ENCODE measurements at places on chromosomes 16 and 17.

DNA sequence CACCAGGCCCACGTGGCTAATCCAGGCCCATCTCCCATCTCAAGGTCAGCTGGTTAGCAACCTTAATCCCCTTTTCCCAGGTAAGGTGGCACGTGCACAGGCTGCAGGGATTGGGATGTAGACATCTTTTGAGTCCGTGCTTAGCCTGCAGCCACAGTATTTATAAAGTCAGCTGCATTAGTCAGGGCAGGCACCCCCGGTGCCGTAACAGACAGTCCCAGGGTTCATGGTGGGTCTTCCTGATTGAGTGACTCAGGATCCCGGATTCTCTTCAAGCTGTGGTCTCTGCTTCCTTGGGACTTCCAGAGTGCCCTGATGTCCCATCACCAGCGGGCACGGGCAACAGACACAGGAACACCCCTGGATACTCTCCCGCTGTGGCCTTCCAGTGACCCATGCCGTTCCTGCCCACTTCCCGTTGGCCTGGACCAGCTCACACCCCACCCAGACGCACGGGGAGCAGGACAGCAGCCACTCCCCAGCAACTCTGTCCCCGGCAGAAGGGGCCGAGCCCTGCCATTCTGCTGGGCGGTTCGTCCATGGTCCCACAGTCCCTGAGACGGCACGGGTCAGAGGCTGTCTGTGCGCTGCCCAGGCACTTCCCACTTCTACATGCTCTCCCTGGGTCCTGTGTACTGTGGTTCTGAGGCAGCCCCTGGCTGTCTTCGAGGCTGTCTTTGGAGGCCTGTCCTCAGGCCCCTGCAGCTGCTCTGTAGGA, 248.6 kb upstream of the GSE1 start:
- H3K4me1 ChIP-seq = peaks cover 4% of the 10 kb centered on the region
- DNase-seq = no peak
- H3K27me3 ChIP-seq = no peaks in the 10 kb centered on the region
- H3K36me3 ChIP-seq = no peaks in the 10 kb centered on the region
- H3K27ac ChIP-seq = no peak overlapping the region
- no peak overlapping the region for H3K4me3 ChIP-seq

DNA sequence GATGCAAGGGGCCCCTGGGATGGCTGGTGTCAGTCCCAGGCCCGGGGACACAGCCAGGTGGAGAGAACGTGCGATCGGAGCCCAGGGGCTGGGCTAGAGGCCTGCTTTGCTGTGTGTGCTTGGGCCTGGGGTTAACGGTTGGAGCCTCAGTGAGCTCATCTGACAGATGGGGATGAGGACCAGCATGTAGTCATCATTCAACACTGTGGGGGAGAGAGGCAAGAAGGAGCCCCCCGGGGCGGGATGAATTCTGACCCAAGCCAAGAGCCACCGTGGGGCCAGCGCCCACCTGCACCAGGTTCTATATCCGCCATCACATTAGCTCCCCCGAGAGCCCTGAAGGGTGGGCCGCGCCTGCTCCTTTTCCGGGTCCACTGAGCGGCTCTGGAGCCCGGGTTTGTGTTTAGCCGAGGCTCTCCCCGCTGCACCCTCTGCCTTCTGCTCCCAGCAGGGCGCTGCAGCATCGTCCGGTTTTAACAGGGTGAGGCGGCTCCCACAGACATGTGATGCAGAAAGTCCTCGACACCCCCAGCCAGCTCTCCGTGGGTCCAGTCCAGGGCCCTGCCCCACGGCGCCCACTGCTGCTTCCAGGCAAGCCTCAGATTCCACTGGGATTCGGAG, 365.7 kb downstream of the SEC14L1 start:
- no peaks in the 10 kb centered on the region for H3K4me1 ChIP-seq
- no peak for DNase-seq
- no peak overlapping the region for H3K27ac ChIP-seq
- H3K4me3 ChIP-seq = no peak overlapping the region

- DNase-seq = no peak
- H3K27ac ChIP-seq = no peak overlapping the region
- H3K36me3 ChIP-seq = no peaks in the 10 kb centered on the region
- H3K4me3 ChIP-seq = no peak overlapping the region
- H3K4me1 ChIP-seq = peaks cover 6% of the 10 kb centered on the region
Measured at GRCh38 chr17:77801545-77802332, 156.8 kb upstream of the TNRC6C start.

- no peak overlapping the region for H3K27ac ChIP-seq
- peaks cover 12% of the 10 kb centered on the region for H3K36me3 ChIP-seq
- no peak overlapping the region for H3K4me3 ChIP-seq
- no peak for DNase-seq
Measured at GRCh38 chr17:1003972-1004768, 7.2 kb downstream of the TIMM22 start.

DNA sequence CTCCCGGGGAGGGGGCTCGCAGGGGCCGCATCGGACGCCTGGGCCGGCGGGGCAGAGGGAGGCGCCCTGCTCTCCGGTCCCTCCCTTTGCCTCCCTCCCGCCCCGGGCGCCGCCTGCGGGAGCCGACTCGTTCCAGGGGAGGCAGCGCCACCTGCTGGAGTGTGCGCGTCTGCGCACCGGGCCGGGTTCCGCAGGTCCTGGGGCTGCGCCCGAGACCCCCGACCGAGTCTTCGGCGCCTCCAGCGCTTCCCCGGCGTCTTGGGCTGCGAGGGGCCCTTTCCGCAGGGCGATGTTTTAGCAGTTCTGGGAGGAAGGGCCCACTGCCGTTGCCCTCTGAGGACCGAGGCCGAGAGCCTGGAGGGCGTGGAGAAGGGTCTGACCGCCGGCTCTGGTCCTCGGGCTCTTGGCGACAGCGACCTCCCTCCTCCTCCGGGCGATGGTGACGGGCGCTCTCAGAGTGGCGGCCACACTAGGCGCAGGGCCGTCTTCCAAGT, 106.3 kb downstream of the SEC14L1 start:
- no peak overlapping the region for H3K27ac ChIP-seq
- no peaks in the 10 kb centered on the region for H3K4me1 ChIP-seq
- H3K27me3 ChIP-seq = no peaks in the 10 kb centered on the region
- no peaks in the 10 kb centered on the region for H3K36me3 ChIP-seq
- DNase-seq = no peak

DNA sequence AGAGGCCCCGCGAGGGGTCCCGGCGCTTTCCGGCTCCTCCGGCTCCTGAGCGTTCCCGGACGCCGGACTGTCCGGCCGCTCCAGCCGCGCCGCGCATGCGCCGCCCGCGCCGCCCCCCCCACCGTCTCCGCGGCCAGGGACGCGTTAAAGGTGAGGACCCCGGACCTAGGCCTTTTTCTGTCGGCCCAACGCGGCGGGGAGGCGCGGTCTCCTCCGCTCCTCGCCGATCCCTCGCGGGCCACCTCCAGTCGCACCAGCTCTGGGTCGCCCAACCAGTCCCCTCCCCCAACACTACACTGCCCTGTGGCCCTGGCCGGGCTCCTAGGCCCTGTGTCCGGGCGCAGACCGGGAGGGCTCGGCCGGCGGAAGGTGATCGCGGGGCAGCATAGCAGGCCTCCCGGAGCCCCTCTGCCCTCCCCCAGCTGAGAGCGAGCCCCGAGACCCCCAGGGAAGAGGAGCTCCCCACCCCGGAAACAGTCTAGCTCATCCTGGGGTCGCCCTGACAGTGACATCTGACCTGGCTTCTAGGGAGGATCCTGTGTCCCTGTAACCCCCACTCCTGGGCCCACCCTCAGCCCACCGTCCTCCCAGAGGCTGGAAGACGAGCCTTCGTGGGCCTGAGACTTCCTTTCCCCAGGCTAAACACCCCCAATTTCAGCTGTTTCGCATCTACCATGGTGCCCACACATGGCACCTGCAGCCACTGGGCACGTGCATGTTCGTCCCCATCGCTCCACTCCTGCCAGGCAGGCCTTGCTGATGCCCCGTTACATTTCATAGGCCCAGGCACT, 14.7 kb upstream of the BCAR1 start:
- H3K27me3 ChIP-seq = no peaks in the 10 kb centered on the region
- H3K4me1 ChIP-seq = peaks cover 9% of the 10 kb centered on the region
- H3K4me3 ChIP-seq = peak overlapping the region; percentile 81
- no peak overlapping the region for H3K27ac ChIP-seq
- no peak for DNase-seq

DNA sequence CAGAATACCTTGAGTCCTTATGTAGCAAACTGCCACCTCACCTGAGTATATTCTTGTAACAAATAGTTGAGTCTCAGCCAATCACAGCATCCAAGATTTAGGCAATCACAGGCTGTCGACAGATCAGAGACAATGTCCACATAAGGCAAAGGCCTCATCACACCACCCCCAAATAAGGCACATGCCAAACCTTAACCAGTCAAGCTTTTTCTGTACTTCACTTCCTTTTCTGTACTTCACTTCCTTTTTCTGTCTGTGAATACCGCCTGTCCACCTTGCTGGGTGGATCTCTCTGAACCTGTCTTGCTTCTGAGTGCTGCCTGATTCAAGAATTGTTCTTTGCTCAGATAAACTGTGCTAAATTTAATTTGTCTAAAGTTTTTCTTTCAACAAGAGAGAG, 210.4 kb upstream of the N4BP1 start:
- H3K4me1 ChIP-seq = no peaks in the 10 kb centered on the region
- no peak overlapping the region for H3K27ac ChIP-seq

- H3K4me3 ChIP-seq = no peak overlapping the region
- DNase-seq = no peak
- H3K36me3 ChIP-seq = no peaks in the 10 kb centered on the region
- H3K27ac ChIP-seq = no peak overlapping the region
- H3K27me3 ChIP-seq = no peaks in the 10 kb centered on the region
- 0 out of 2 replicates have a peak, but pooled peaks cover 2% of the 10 kb centered on the region for H3K4me1 ChIP-seq
Measured at GRCh38 chr17:36740157-36740556, 138.8 kb downstream of the MRM1 start.

- DNase-seq = no peak
- no peaks in the 10 kb centered on the region for H3K36me3 ChIP-seq
- no peaks in the 10 kb centered on the region for H3K27me3 ChIP-seq
- H3K4me3 ChIP-seq = no peak overlapping the region
- H3K4me1 ChIP-seq = no peaks in the 10 kb centered on the region
Measured at GRCh38 chr17:29650396-29650795, 27.7 kb upstream of the CORO6 start.

- H3K27ac ChIP-seq = no peak overlapping the region
- no peaks in the 10 kb centered on the region for H3K4me1 ChIP-seq
- H3K27me3 ChIP-seq = no peaks in the 10 kb centered on the region
- no peak for DNase-seq
- no peak overlapping the region for H3K4me3 ChIP-seq
- H3K36me3 ChIP-seq = no peaks in the 10 kb centered on the region
Measured at GRCh38 chr16:19436540-19436939, 18.9 kb downstream of the TMC5 start.

DNA sequence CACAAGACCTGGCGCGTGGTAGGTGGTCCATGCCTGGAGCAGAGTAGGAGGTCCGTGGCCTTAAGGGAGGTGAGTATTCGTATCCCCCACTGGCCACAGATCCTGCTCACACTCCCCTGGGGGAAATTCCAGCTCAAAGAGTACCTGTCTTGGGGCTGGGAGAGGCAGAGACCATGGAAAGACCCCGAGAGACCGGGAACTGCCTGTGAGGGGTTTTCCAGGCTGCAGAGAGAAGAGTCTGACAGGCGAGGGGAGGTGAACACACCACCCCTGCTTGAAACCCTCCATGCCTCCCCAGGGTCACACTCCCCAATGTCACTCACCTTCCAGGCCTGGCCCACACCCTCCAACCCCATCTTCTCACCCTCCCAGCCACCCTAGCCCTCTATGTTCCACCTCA, 12.6 kb upstream of the SNN start:
- H3K4me3 ChIP-seq = no peak overlapping the region
- 0 out of 2 replicates have a peak, but pooled peaks cover 1% of the 10 kb centered on the region for H3K4me1 ChIP-seq
- no peaks in the 10 kb centered on the region for H3K27me3 ChIP-seq
- no peaks in the 10 kb centered on the region for H3K36me3 ChIP-seq
- no peak for DNase-seq

DNA sequence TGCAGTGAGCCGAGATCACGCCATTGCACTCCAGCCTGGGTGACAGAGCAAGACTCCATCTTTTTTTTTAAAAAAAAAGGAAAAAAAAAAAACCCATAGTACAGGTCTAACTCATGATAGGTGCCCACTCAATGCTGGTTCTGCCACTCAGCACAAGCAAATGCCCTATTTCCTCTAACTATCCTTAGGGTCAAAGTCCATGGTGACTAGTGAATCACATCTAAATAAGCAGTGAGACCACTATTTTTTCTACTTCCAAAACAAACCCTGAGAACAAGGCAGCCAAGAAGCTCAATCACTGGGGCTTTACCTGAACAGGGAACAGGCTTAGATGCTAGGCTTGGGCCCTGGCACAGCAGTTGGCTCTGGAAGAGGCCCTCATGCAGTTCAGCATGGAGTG, 3.4 kb downstream of the BLTP2 start:
- H3K4me1 ChIP-seq = peaks cover 1% of the 10 kb centered on the region
- H3K4me3 ChIP-seq = no peak overlapping the region
- H3K27ac ChIP-seq = no peak overlapping the region
- no peak for DNase-seq
- H3K36me3 ChIP-seq = peaks cover 33% of the 10 kb centered on the region
- H3K27me3 ChIP-seq = no peaks in the 10 kb centered on the region

- DNase-seq = no peak
- H3K4me1 ChIP-seq = peaks cover 7% of the 10 kb centered on the region
- no peaks in the 10 kb centered on the region for H3K36me3 ChIP-seq
- peaks cover 82% of the 10 kb centered on the region for H3K27me3 ChIP-seq
- H3K27ac ChIP-seq = no peak overlapping the region
Measured at GRCh38 chr16:49278944-49279725, 2.5 kb downstream of the CBLN1 start.

DNA sequence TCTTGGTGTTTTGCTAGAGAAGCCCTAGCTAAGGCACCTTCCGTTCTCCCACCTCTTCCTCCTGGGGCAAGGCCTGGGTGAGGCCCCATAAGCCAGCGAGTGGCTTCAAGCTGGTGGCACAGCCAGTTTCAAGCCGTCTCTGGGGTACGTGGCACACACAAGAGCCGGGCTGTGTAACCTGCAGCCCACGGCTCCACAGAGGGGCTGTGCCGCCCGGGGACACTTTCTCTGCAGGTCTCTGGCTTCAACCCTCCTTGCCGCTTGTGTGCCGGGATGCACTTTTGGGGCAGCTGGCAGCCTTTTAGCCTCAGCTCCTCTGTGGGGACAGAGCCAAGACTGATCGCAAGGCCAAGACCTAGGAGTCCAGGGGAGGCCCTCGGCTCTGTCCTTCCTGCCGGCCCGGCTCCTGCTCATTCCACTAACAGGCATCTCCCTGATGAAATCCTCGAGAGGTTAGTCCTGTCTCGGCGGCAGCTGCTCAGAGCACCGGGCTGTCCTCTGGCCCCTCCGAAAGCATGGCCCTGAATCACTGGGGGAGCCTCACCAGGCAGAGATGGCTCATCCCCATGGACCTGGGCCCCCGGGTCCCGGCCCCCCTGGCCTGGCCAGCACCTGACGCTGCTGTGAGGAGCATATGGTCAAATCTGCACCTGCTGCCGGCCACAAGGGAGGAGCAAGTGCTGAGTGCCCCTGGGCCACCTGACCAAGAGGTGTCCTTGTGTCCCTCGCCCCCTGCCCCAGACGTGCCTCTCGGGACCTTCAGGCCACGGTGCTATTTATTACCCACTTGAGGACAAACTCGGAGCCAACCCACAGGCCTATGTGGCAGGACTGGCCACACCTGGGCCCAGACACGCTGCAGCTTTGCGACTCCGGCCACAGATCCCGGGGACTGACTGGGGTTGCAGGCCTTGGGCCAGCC, 98.5 kb downstream of the METRNL start:
- no peak overlapping the region for H3K4me3 ChIP-seq
- DNase-seq = no peak
- H3K27ac ChIP-seq = no peak overlapping the region
- H3K36me3 ChIP-seq = no peaks in the 10 kb centered on the region
- H3K27me3 ChIP-seq = no peaks in the 10 kb centered on the region

- H3K27me3 ChIP-seq = no peaks in the 10 kb centered on the region
- H3K4me3 ChIP-seq = no peak overlapping the region
- H3K27ac ChIP-seq = no peak overlapping the region
- no peaks in the 10 kb centered on the region for H3K4me1 ChIP-seq
- no peak for DNase-seq
Measured at GRCh38 chr17:73267648-73268537, 6.2 kb upstream of the CPSF4L start.
